ENCODE measurements at places on chromosomes 7 and 10.

DNA sequence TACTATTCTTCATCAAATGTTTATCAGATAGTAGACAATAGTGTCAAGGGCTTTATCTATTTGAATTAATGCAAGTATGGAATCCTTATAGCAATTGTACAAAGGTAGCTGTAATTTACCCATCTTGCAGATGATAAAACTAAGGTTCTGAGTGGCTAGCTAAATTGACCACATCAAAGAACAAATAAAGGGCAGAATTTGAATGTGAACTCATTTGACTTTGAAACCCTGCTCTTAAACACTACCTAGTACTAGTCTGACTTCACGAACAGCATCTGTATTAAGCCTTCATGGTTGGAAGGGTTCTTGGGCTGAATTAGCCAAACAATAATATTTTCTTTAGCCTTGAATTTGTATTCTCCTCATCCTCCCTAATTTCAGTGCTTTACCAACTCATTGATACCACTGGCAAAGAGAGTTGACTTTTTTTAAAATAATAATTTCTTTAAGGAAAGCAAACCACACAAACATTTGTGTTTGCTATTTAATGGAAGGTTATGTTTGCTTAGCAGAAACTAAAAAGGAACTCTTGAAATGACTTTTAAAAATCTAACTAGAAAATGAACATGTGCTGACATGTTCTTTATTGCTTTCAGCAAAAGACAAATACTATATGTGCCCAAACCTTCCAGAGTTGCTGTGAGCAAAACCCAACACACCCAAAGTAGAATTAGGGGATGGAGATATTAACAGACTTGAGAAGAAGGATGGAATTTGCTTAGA lies 322.6 kb downstream of the RNLS start:
- DNase-seq: no peak

DNA sequence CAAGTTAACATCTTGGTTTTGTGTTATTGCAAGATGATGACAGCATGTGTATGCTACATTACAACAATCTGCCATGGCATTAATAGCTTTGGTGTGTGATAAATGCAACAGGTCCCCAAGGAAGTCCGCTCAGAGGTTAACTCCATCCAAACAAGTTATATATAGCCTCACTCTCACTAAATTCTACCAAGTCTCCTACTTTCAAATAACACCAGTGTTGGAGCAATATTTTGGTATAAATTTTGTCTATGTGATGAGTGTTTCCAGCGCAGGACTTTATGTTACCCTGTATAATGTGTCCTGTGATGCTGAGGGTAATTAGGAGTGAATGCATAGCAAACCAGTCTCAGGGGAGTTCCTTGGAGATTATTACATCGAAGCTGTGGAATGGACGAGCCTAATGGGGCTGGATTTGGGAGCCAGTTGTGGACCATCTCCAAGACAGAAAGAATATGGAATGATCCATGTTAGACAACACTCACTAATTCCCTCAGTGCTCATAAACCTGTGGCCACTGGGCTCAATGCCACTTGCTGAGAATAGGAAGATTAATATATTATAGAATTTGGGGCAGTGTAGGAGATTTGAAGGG lies 127.6 kb upstream of the CXCL12 start:
- DNase-seq: no peak

DNA sequence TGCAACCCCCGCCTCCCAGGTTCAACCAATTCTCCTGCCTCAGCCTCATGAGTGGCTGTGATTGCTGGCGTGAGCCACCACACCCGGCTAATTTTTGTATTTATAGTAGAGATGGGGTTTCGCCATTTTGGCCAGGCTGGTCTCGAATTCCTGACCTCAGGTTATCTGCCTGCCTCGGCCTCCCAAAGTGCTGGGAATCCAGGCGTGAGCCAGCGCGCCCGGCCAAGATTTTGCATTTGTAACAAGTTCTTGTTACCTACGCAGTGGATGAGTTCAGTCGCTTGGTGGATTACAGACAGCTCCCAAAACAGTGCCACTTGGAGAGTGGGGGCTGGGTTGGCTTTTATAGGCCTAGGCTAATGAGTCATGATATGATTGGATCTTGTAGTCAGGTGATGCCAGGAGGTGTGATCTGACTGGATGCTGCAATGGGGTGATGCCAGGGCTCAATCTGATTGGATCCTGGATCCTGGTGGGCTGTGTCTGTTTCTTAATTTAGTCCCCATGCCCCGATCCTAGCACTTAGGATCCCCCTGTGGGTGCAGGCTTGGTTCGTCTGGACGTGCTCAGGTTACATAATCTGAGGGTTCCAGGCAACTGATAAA lies 20.3 kb downstream of the SBDS start:
- DNase-seq: no peak

- DNase-seq: no peak
These were observed 15.0 kb upstream of the STN1 start for GRCh38 chr10:103932971-103933370.

Measured in hepatic stellate cell (primary cell).